ENCODE measurements at places on chromosomes 12 and 14. TPM values are rescaled to one million over a fixed set of nuclear protein-coding genes. Genes with fewer than 3 reads are reported as not detected.

Gene SERPINA12
- total RNA-seq: not detected

Gene AQP2
- 0.70 TPM for total RNA-seq

Gene TMEM179
- total RNA-seq: 0.86 TPM

Gene CCDC38
- total RNA-seq: not detected

Gene ACVR1B
- total RNA-seq: 40.6 TPM

Gene PDE3A
- 6.5 TPM for total RNA-seq

Gene SBNO1
- 31.2 TPM for total RNA-seq

Gene TAS2R31
- 12.2 TPM for total RNA-seq

Gene IGF1
- 9.2 TPM for total RNA-seq

Gene FGF23
- total RNA-seq: not detected

Gene CDCA4
- total RNA-seq: 8.1 TPM

Gene TUBA1C
- 201 TPM for total RNA-seq

Gene ADAMTS20
- total RNA-seq: not detected

Gene SCNN1A
- total RNA-seq: 63.8 TPM

Gene CLEC4A
- 2.1 TPM for total RNA-seq

Gene DPF3
- total RNA-seq: 2.0 TPM

Gene GPR65
- total RNA-seq: 1.3 TPM

Gene PIWIL1
- not detected for total RNA-seq
